ENCODE measurements at places on chromosomes 5 and 9. TPM values are rescaled to one million over a fixed set of nuclear protein-coding genes. Genes with fewer than 3 reads are reported as not detected.

The ZFAND5 gene
- total RNA-seq, result 70.7 TPM

The PRDM9 gene
- not detected for total RNA-seq

The TTC39B gene
- 5.0 TPM for total RNA-seq

The NANS gene
- 93.3 TPM for total RNA-seq

The MSMP gene
- total RNA-seq, result not detected

The UNC13B gene
- total RNA-seq, result 8.0 TPM

The IL4 gene
- total RNA-seq, result not detected

The AHRR gene
- total RNA-seq, result 47.7 TPM

The PKD2L2 gene
- not detected for total RNA-seq

The CBY3 gene
- total RNA-seq, result not detected

The FOXD4 gene
- total RNA-seq, result 0.24 TPM

The GPR150 gene
- 1.0 TPM for total RNA-seq

The LOX gene
- 125 TPM for total RNA-seq

The GHR gene
- total RNA-seq, result 3.2 TPM

The FGFR4 gene
- total RNA-seq, result 7.2 TPM

The BDP1 gene
- total RNA-seq, result 11.3 TPM

The NOXA1 gene
- 0.26 TPM for total RNA-seq

The SURF2 gene
- total RNA-seq, result 14.5 TPM

The KIF12 gene
- total RNA-seq, result under 0.01 TPM

The MYORG gene
- total RNA-seq, result 2.1 TPM

The OLFML2A gene
- 89.3 TPM for total RNA-seq

The PCDH12 gene
- 0.64 TPM for total RNA-seq

The TMEM252 gene
- not detected for total RNA-seq

The DNAJC25 gene
- 20.8 TPM for total RNA-seq

The DMRT3 gene
- not detected for total RNA-seq

The LAMC3 gene
- total RNA-seq, result 3.7 TPM

The STC2 gene
- total RNA-seq, result 162 TPM

The S100Z gene
- not detected for total RNA-seq

The FOXD4L4 gene
- 0.08 TPM for total RNA-seq

Data from epithelial cell of alveolus of lung (primary cell).